ENCODE measurements at places on chromosomes 16 and 17.

GRCh38 chr17:57541472-57542394 lies 203.4 kb downstream of the CCDC182 start:
- no peak for DNase-seq

DNA sequence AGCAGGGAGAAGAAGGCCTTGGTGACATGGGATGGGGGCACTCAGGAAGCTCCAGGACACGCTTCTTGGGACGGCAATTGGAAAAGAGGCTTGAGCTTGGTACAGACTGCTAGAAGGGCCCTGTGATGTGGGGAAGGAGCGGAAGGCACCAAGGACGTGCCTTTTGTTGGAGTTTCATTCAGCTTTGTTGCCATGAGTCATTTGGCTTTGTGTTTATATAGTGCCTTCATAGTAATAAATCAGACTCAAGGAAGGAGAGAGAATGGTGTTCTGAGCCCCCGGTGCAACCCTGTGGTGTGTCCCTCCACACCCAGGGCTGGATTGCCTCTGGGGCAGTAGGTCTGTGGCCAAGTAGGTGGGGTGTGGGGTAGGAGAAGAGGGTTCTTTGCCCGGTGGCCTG lies 7.4 kb upstream of the TBX4 start:
- DNase-seq, result no peak

GRCh38 chr17:57277923-57278604 lies 21.7 kb downstream of the MSI2 start:
- no peak for DNase-seq

- no peak for DNase-seq
Observed at GRCh38 chr17:38741921-38742410, 6.2 kb downstream of the PCGF2 start.

- DNase-seq, result no peak
Observed at GRCh38 chr16:86383488-86384262, 126.7 kb upstream of the FOXF1 start.

GRCh38 chr17:40992666-40993065 lies 1.3 kb downstream of the KRTAP3-3 start:
- DNase-seq, result no peak

GRCh38 chr17:20213449-20213848 lies 204.3 kb downstream of the SPECC1 start:
- no peak for DNase-seq

DNA sequence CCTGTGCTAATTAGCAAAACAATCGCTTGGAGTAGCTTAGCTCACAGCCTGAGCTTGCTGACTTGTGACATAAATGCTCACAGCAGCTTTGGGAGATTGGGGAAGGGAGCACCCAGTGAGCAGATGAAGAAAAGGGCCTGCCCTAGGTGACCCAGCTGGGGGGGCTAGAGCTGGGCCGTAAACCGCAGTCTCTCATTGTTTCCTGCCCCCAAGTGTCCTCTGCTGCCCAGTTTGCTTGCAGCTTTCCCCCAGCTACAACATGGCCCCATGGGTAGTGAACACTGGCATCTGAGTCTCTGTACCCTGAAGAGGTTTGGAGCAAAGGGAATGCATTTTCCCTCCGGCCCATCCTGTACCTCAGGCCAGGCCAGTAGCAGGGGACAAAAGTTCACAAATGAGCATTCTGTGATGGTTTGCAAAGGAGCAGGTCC lies 349.4 kb downstream of the SLC39A11 start:
- DNase-seq, result no peak

GRCh38 chr17:62981933-62982332 lies 15.9 kb downstream of the TANC2 start:
- no peak for DNase-seq

DNA sequence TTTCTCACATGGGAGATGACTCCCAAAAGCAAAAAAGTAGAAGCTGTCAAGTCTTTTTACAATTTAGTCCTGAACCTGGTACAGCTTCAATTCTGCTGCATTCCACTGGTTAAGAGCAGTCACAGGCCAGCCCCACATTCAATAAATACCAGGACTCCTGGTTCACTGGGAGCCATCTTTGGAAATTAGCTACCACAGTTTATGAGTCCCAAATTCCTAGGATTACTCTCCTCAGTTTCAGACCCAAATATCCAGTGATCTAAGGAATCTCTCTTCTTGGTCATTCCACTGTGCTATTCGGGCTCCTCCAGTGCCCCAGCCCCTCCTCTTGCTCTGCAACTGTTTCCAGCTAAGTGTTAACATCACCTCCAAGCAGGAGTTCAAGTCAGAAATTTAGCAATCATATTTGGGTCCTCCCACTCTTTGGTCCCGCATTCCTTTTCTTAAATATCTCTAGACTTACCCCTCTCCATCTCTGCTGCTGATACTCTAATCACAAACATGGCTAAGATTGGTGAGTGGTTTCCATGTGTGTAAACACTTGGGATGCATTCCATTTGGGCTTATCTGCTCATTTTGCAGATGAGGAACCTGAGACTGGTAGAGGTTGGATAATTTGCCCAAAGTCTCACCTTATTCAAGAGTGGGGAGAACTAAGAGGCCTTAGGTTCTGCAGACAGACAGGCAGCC lies 9.6 kb upstream of the WIPF2 start:
- DNase-seq, result no peak

DNA sequence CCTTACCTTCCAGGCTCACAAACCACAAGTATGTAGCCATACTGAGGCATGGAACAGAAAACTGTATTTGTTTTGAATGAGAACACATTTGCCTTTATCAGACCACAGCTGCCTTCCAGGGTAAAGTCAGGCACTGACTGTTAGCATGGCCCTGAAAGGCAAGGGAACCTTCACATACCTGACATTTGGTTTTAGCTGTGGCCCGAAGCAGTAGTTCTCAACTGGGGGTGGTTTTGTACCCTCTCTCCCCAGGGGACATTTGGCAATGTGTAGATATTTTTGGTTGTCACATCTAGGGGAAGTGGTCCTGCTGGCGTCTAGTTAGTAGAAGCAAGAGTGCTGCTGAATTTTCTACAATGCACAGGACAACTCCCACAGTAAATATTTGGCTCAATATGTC lies 9.2 kb downstream of the HERPUD1 start:
- DNase-seq, result no peak

DNA sequence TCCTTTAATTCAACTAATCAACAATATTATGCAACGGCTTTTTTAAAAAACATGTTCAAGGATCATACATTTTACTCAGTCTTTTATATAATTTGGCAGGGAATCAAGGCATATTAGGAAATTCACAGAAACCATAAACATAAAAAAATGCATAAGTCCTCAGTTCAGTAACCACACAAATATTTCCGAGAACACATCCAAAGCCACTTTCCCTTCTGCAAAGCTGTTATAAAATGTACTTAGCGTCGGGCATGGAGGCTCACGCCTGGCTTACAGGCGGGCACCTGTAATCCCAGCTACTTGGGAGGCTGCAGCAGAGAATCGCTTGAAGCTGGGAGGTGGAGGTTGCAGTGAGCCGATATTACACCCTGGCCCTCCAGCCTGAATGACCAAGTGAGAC lies 9.7 kb upstream of the ZC3H7A start:
- DNase-seq, result no peak

GRCh38 chr17:44768505-44769142 lies 9.8 kb downstream of the ADAM11 start:
- no peak for DNase-seq

DNA sequence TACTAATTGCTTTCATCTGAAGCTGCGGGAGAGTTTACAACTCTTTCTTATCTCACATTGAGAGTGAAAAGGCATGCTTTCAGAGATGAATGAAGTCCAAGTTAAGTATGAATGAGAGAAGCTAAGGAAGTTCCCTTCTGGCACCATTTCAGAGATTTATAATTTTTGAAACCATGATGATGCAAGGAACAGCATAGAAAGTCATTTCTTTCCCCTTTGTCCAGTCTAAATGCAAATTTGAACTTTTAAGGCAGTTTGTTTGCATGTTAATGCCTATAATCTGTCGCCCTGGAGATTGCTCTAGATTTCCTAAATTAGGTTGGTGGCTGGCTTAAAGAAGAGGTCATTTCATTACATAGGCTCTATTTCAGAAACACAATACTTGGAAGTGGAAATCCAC lies 594.8 kb upstream of the GOT2 start:
- DNase-seq, result no peak
